ENCODE measurements at places on chromosomes 1 and 21. TPM values are rescaled to one million over a fixed set of nuclear protein-coding genes. Genes with fewer than 3 reads are reported as not detected.

Gene PRAMEF20
- not detected for total RNA-seq

Gene CCDC181
- not detected for total RNA-seq

Gene S100A12
- total RNA-seq: 1.7 TPM

Gene KRTAP13-2
- not detected for total RNA-seq

Gene PROK1
- total RNA-seq: not detected

Gene CSF1
- 6.6 TPM for total RNA-seq

Gene ZNF281
- 12.5 TPM for total RNA-seq

Gene MPZL1
- total RNA-seq: 98.4 TPM

Gene CHRM3
- not detected for total RNA-seq

Gene DYNLT4
- total RNA-seq: not detected

Gene OR2T11
- total RNA-seq: not detected

Gene ZMYND12
- total RNA-seq: 0.70 TPM

Gene RIIAD1
- not detected for total RNA-seq

Gene CDC42
- 313 TPM for total RNA-seq

Gene FAM163A
- not detected for total RNA-seq
